Stimulated activated CD4-positive, alpha-beta T cell treated with anti-CD3 and anti-CD28 coated beads, Interleukin-1b, Interleukin-23, amount 100 ng/mL, for 1 hour (primary cell): ENCODE measurements at places on chromosomes 5 and 9.

GRCh38 chr9:21592063-21592338 lies 109.9 kb upstream of the IFNE start:
- DNase-seq = no peak

GRCh38 chr5:59071755-59072549 lies 489.1 kb downstream of the RAB3C start:
- DNase-seq = no peak

DNA sequence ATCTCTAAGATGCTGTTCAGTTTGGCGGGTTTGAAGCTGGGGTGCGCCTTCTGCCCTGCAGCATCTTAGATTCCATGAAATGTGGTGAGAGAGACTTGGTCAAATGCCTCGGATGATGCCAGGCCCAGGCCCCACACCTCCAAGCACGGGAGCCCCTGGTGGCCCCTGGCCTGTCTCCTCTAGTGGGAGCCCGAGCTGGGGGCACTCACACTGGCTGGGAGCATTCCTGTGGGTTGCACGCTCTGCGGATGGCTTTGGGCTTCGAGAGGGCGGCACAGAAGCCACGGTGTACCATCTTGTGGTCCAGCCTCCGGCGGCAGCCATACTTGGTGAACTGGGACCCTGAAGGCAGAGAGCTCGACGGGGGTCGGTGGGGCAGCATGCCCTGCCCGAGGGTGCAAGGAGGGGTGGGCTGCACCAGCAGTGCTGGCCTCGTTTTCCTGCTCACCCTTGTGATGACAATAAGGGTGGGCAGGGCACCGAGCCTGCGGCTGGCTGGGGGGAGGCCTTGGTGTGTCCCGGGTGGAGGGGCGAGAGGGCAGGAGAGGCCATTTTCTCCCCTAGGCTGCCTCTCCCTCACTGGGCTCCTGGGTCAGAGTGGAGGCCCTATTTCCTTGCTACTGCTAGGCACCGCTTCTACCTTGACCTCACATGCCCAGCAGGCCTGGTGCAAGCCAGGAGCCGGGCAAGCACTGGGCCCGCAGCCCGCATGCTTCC lies 65.8 kb downstream of the ZNF354C start:
- no peak for DNase-seq

DNA sequence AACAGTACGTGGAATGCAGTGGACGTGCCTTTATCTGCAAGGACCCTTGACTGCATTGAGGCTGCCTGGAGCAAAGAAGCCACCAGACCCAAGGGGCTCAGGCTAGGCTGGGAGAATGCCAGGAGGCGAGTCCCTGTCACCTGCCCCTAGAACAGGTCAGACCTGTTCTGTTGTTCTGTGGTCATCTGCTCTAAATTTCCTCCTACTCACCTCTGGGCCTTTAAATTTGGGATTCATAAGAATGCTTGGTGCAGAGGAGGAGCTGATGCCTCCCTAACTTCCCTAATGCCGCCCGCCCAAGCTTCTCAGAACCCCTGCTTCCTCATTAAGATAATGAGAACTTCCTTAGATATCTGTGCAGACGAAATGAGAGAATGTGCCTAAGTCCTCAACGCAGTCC lies 32.0 kb downstream of the DAPK1 start:
- no peak for DNase-seq

DNA sequence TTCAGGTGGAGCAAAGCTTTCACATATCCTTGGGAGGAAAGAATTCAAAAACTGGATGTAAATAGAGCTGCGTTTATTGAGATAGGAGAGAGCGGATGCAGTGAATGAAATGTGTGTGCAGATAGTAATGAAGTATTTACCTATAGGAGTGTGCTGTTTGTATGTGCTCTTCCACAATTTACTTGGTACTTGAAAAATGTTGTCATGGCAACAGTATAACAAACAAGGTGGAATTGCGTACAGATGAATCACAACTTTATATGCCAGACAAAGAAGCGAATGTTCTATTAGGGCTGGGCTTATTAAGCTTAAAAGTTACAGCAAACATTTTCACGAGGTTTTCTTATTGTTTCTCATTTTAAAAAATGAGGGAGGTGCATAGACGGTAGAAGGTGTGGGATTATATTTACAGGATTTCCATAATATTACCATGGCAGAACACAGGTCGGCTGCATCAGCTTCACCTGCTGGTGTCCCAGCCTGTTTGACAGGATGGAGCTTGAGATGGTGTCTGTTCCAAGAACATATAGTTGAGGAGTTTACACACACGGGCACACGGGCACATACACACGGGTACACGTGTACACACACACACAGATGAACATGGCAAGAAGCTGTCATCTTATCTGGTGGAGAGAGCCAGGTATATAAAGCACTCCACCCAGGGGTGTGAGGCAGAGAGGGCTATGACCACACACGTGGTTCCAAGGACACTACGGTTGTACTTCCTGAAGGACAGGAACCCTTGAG lies 155.7 kb downstream of the RMI1 start:
- DNase-seq = no peak

GRCh38 chr9:7320139-7320538 lies 479.4 kb downstream of the DMAC1 start:
- DNase-seq = no peak

- DNase-seq = no peak
Observed at GRCh38 chr9:20208961-20209371, 413.3 kb downstream of the MLLT3 start.

DNA sequence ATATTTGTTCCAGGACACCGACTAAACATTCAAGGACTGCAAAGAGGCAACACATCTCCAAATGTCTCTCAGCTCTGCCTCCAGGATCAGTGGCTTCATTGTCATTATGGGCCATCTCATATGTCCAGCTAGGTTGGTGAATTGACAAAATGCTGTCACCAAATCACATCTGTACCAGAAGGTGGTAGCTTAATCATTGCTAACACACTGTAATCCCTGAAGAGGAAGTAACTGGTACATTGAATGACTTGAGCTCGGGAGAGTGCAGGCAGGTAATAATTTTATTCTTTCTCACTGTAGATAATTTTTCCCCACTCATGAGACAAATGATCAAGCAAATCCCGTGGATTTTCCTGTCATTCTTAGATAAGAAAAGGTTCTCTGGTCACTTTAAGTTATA lies 169.8 kb downstream of the SEMA6A start:
- DNase-seq = no peak

GRCh38 chr5:148826053-148826738 lies at the start of gene ADRB2:
TSS of gene ADRB2 (plus strand) at chr5:148826611. CDS start at chr5:148826832, 221 bp downstream.
- DNase-seq = peak; percentile 55

DNA sequence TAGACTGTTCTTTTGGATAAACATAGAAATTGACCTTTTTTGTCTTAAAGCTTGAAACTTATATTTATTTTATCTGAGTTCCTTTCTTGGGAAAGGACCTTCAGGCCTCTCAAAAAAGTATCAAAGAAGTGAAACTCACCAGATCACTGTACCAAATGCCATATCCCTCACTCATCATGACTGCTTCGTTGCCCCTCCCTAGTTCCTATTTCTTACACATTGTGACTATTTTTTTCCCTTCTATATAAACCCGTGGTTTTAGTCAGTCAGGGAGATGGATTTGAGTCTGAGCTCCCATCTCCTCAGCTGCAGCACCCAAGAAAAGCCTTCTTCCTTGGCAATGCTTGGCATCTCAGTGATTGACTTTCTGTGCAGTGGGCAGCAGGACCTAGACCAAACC lies 129.4 kb downstream of the LPAR1 start:
- no peak for DNase-seq

DNA sequence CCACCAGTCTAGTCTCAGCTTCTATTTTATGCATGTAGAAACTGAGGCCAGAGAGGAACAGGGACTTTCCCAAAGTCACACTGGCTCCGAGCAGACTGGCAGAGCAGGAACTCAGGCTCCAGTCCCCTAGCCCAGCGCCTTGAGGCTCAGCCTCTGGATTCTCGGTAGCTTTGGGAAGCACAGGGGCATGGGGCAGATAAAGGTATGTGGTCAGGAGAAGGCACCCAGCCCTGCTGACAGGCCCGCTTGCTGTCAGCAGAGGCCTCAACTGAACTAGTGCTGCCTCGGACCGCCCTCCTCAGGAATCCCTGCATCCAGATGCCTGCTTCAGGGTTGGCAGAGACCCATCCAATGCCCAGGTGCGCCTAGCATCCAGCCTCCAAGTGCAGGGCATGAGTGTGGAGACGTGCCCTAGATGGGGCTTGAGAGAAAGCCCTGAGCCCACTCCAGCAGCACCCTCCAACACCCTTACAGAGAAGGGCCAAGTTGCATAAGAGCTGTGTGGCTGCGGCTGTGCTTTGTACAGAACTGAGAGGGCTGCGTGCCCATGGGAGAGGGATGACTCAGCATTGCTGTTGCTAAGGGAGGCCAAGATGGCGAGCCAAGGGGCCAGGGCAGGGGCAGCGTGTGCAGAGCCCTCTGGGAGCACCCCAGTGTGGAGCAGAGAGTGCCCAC lies 168.6 kb downstream of the MACROH2A1 start:
- no peak for DNase-seq

DNA sequence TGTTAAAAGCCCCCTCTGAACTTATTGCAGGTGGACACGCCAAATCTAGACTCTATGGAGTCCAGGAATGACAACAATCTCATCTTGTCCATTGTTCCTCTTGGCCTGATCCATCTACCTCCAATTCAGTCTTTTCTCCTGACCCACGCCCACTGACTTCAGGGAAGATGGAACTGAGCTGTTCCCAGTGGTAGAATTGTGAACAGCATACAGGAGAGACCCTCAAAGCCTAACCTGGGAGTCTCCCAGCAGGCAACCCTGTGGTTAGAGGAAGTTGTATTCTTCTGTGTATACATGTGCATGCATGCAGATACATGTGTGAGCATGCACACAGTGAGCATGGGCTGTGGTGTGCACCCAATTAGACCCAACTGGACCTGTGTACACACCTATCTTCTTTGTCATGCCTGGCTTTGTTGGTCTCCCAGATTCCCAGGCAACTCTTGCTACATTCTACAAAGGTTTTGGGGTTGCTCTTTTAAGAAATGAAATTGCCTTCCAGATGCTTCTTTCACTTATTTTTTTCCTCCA lies 286.0 kb downstream of the ZSWIM6 start:
- DNase-seq = no peak

GRCh38 chr5:56910210-56910965 lies 992 bp downstream of the SETD9 start:
- no peak for DNase-seq

DNA sequence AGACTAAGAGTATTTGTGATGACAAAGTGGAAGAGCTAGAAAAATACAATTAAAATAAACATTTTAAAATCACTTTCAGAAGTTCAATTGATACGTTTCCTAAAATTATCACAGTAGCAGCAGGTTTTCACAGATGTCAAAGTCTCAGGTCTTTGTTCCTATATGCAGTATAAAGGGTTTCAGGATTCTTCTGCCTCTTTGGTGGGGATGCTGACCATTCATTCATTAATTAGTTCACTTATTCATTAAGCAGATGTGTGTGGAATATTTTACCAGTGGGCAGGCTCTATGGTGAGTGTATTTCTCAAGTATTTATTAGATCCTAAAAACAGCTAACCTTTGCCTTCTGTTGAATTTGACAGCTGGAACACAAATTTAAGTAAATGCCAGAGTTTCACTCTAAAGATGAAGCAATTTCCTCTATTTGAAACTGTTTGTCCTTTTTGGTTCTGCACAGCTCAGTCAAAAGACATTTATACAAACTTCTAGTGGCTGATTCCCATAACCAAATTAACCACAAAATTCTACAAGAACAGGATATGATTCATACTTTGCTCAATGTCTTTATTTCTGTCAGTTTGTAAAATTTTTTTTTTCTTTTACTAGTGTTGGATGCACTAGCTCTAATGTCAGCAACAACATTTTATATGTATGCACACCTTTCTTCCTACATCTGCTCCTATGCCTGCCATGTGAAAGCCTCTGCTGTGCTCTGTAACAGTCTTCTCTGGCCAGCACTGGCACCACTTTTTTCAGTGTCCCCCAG lies 75.9 kb upstream of the PRR16 start:
- no peak for DNase-seq

- peak; percentile 44 for DNase-seq
Observed at GRCh38 chr5:178145965-178146820, 7.5 kb downstream of the NHP2 start.

- no peak for DNase-seq
Observed at GRCh38 chr9:108049671-108050494, 560.3 kb upstream of the KLF4 start.

- no peak for DNase-seq
Observed at GRCh38 chr9:109031241-109031640, 17.9 kb upstream of the CTNNAL1 start.

GRCh38 chr5:96975656-96976055 lies 39.8 kb downstream of the LNPEP start:
- no peak for DNase-seq

- no peak for DNase-seq
Observed at GRCh38 chr9:28389411-28389810, 816.1 kb upstream of the C9orf72 start.
